ENCODE measurements at places on chromosomes 3 and 15.

GRCh38 chr3:75193797-75194196, 470.3 kb upstream of the FRG2C start:
- DNase-seq: no peak

DNA sequence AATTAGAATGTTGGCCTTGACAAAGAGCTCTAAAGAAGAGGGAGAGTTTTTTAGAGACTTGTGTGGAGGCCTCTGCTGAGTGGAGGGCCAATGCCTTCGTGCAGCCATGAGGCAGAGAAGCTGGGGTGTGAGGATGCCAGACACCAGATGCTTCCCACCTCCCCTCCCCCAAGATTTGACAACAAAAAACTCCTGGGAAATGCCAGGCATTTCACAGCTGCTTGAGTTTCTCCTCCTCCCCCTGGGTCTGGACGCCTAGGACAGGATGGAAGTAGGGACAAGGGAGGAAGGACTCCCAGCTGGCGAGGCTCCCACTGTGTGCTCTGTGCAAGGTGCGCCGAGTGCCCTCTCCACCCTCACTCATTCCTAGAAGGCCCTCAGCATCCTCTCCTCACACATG, 20.1 kb downstream of the TGM4 start:
- no peak for DNase-seq

DNA sequence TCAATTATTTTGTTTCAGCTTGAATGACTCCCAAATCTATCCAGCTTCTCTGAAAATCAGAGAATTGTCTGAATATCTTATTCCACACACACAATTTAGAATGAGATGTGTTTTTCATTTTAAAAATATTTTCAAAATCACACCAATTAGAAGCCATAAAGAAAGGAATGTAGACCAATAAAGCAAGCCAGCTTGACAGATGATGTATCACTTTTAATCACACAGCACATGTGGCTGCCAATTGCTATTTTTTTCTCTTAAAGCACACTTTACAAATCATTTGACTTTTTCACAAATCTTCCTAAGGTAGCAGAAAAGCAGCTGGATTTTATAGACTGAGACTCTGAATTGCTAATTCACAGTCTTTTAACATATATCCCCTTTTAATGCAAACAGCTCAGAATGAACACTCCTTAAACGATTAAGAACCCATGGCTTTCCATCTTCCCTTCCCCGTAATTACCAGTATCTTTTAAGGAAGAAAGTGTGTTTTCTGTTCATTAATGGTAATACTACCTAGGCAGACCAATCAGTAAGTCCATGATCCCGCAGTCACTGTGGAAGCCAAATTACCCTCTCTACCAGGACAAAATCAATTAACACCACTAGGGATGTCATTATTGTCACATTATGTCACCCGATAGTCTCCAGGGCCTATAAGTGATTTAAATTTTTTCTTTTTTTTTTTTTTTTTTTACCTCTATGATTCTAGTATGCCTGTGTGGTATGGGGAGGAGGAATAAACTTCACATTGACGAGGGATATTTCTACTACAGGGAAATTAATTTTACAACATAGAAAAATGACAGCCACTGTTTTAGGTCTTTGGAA, 250.0 kb upstream of the VEPH1 start:
- DNase-seq: no peak

GRCh38 chr3:192864941-192865340, 52.7 kb downstream of the MB21D2 start:
- DNase-seq: no peak

GRCh38 chr3:191379446-191379845, 49.1 kb upstream of the UTS2B start:
- DNase-seq: no peak

DNA sequence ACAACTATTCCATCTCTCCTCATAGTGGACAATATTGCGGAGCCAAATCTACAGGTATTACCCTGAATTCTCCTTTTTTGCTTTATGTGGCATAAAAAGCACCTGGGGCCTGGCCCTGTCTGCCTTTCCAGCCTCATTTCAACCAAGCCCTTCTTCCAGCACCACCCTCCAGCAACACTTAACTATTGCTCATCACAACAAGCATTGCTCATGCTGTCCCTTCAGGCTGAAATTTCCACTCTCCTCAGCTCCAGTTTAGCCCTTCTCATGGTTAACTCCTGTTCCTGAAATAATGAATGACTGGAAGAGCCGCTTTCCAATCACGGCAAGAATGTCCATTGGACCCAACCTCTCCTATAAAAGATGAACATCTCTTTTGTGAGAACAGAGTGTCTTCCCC, 107.4 kb downstream of the P2RY1 start:
- DNase-seq: no peak

DNA sequence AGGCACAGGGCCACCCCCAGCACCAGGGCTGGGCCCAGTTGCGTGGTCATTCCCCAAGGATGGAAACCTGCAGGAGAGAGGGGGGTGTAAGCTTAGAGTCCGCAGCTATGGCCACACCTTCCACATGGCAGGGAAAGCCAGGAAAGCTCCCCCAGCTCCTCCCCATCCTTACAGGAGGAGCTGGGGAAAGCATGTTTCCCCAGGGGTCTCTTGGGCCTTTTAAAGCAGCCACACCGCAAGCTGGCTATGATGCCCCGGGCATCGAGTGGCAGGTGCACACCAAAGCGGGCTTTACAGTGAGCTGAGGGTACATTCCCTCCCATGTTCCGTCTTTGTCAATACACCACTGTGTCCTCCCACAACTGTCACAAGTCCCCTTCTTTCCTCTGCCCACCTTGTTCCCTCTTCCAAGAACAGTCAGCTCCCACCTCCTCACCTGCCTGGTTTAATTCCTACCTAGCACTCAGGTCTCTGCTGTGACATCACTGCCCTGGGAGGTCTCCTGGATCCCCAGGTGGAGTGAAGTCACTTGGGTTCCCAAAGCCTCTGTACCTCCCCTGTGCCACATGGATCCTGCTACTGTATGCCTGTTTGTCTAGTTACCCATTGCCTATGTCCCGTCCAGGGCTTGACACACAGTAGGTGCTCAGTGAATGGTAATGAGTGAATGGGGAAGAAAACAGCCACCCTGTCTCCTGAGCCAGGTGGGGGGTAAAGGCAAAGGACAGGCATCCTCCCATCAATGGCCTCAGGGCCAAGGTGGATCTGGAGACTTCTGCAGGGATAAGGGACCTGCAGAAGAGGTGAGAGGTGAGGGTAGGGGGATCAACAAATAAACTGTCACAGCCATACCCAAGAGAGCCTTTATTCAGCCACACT, 3.4 kb downstream of the HYAL3 start:
- no peak for DNase-seq

DNA sequence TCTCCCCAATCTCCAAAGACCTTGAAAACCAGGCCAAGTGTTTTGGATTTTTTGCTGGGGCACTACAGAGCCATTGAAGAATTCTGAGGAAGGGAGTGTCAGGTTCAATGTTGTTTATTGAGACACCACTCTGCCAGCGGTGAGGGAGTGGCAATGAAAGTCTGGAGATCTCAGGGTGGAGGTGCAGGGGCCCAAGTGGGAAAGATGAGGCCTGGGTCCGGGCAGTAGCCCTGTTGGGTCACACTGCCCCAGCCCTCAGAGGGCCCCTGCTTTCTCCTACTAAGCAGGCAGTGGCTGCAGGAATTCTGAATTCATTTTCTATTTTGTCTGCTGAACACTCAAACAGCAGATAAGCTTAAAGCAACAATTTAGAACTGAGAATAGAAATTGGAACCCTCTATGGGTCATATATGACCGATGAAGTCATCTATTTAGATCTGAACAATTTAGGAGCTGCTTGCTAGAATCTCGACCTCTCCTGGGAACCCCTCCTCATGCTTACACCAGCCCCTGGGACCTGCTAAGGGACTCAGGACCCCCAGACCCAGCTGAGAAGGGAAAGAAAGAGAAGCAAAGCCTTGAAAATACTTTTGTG, 17.9 kb downstream of the HRH1 start:
- no peak for DNase-seq

DNA sequence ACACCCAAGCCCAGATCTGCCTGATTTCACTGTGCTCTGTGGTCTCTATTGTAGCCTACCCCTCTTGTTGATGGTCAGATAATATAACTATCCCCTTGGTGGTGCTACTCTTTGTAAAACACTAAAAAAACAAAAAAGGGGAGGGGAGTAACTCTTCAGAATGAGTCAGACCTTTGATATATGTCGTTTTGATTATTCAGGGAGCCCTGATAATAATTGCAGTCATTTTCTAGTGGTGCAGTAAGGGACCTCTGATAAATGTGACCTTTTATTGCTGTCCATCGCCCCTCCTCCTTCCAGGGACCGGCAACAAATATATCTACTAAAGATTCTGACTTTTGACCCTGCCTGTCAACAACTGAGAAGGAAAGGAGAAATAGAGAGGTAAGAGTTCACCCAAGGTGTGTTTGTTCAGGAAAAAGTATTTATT, 45.1 kb upstream of the MAGI1 start:
- DNase-seq: no peak

GRCh38 chr3:73141525-73141924, 80.1 kb downstream of the EBLN2 start:
- no peak for DNase-seq

- no peak for DNase-seq
Measured at GRCh38 chr3:95036526-95037021, 973.7 kb downstream of the NSUN3 start.

DNA sequence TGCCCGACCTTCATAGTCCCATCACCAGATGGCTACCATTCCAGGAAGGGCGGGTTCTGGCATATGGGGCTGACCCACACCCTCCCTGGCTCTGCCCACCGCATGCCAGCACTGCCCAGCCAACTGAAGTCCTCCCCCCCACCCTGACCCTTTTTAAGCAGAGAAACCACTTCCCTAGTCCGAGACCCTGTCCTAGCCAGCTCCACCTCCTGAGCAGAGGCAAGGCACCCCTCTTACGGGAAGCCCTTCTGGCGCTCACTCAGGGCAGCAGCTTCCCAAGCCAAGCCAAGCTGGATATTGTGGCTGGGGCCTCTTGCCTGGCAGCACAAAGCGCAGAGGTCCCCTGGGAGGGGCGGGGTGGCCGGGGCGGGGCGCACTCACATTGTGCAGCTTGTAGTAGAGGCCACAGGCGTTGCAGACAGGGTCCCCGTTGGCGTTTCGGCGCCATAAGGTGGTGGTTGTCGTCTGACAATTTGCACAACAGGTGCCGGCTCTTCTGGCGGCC, 11.5 kb downstream of the GATA2 start:
- no peak for DNase-seq

GRCh38 chr3:164467007-164467406, 611.3 kb downstream of the SI start:
- no peak for DNase-seq

DNA sequence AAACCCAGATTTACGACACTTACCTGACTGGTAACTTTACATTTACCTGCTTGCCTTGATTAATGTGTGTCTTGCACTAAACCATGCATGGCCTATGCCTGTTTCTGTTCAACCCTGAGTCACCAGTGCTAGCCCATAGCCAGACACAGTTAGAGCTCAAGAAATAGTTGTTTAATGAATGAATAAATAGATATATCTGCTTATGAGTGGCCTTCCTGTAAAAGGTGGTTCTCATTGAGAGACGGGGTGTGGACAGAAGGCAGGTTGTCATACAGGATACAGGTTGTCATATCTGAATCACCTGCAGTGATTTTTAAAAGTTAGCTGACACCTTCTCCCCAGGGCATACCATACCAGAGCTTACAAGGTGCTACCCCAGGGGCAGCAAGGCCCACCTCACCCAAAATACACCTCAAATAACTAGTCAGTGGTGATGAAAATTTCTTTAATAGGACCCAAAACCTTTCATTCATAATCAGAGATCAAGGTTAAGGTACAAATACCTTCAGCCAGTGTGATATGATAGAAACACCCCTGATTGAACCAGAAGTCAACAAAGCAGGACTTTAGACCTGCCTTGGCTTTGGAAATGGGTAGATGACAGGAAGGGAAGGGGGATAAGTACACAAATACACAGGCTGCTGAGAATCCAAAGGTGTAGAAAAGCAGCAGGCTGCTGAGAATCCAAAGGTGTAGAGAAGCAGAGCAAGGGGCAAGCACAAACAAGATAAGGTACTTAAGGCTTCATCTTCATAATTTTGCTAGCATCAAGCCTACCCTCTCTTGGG, 45.4 kb upstream of the TSC22D2 start:
- no peak for DNase-seq

GRCh38 chr3:195609229-195609628, 25.5 kb upstream of the APOD start:
- no peak for DNase-seq

DNA sequence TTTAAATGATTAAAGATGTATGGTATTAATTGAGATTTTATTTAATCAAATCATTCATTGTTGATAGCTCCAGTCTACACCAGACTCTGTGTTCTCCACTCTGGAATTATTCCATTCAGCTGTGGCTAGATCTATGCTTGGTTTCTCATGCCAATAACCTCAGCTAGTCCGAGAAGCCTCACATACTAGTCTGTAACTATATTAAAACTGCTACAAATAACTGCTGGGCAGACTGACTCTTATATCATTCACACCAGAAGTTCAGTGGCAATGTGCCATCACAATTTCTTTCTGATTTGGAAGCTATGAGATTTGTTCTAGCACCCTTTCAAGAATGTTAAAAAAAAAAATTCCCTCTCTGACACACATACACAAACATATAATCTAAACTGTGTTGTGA, 947.3 kb downstream of the ROBO1 start:
- DNase-seq: no peak

GRCh38 chr3:46065294-46065705, 38.0 kb upstream of the XCR1 start:
- no peak for DNase-seq

- peak; percentile 74 for DNase-seq
Measured at GRCh38 chr3:124876401-124876878, 10.7 kb downstream of the ITGB5 start.

- DNase-seq: no peak
Measured at GRCh38 chr3:158935846-158936245, 134.0 kb downstream of the MFSD1 start.

DNA sequence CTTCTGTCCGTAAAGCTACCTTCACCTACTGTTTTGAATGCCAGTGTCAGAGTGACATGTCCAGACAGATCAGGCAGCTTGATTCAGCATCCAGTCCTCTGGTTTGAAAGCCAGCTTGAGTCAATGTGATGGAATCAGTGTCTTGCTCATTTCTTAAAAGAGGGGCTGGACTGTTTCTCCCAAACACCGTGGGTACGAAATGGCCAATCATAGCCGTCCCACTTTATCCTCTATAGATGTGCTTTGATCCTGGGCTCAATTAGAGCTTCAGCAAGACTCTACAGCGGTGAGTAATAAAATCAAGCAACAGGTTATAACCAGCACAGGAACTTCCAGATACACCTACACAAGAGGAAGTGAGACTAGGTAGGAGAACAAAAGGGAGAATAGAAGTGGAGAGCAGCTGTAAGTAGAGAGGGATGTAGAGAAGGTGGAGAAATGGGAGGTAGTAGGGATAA, 17.0 kb upstream of the OR5K1 start:
- DNase-seq: no peak

- DNase-seq: no peak
Measured at GRCh38 chr3:127598841-127599570, 795 bp downstream of the MCM2 start.
